Omental fat pad (tissue), 4 donors: ENCODE measurements at places on chromosomes 16 and 17.

DNA sequence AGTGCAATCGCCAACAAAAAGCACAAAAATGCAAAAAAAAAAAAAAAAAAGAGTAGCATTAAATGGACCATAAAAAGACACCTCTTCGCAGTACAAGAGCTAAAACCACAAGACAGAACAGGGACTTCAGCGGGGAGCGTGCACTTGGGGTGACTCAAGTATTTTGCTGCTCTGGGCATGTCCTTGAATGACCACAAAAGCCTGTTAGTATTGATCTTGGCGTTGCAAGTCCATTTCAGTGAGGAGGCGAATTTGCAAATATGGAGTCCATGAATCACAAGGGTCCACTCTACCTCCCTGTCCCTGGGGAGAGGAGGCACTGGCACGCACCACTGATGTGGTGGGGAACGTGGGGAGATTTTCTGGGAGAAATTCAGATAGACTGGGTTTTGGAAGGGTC lies 78.9 kb downstream of the CNGB1 start:
- no peak for DNase-seq

DNA sequence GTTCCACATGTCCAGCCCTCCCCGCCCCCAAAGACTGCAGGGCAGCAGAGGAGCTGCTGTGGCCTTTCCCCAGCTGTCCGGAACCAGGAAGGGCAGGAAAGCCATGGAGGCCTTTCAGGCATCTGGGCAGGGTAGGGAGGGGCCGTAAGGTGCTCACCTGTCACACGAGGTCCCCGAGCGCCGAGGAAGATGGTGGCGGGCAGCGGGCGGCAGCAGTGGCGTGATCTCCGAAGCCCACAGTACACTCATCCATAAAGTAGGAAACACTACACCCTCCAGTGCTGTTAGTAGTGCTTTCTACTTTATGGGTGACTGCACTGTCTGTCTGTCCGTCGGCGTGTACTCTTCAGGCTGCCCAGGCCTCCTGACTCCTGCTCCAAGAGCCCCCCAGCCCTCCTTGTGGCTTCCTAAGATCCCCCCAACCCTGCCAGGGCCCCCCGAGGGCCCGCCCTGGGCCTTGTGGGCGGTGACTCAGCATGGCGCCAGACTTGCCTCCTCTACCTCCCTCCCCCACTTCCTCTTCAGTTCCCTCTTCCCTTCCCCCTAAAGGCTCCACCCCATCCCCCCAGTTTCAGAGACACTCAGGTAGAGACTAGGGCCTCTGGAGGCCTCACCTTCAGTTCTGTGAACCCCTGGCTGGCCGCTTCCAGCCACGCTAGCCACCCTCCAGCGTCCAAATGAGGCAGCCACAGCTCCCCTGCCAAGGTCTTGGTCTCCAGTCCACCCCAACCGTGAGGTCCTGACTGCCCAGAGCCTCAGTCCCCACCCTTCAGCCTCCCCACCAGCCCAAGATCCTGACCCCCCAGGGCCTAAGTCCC lies 2.6 kb upstream of the TSPOAP1 start:
- no peak for DNase-seq

- no peak for DNase-seq
Measured at GRCh38 chr17:56779322-56779721, 54.4 kb downstream of the C17orf67 start.

GRCh38 chr16:21702276-21702675 lies 38.5 kb downstream of the OTOA start:
- no peak for DNase-seq

DNA sequence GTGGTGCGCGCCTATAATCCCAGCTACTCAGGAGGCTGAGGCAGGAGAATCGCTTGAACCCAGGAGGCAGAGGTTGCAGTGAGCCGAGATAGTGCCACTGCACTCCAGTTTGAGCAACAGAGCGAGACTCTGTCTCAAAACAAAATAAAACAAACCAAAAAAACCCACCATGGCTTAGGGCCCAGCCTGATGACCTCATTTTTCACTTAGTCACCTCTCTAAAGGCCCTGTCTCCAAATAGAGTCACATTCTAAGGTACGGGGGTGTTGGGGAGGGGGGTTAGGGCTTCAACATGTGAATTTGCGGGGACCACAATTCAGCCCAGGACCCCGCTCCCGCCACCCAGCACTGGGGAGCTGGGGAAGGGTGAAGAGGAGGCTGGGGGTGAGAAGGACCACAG lies 1.4 kb upstream of the STH start:
- DNase-seq: no peak

- DNase-seq: no peak
Measured at GRCh38 chr16:9596788-9597187, 505.3 kb downstream of the HAPSTR1 start.

DNA sequence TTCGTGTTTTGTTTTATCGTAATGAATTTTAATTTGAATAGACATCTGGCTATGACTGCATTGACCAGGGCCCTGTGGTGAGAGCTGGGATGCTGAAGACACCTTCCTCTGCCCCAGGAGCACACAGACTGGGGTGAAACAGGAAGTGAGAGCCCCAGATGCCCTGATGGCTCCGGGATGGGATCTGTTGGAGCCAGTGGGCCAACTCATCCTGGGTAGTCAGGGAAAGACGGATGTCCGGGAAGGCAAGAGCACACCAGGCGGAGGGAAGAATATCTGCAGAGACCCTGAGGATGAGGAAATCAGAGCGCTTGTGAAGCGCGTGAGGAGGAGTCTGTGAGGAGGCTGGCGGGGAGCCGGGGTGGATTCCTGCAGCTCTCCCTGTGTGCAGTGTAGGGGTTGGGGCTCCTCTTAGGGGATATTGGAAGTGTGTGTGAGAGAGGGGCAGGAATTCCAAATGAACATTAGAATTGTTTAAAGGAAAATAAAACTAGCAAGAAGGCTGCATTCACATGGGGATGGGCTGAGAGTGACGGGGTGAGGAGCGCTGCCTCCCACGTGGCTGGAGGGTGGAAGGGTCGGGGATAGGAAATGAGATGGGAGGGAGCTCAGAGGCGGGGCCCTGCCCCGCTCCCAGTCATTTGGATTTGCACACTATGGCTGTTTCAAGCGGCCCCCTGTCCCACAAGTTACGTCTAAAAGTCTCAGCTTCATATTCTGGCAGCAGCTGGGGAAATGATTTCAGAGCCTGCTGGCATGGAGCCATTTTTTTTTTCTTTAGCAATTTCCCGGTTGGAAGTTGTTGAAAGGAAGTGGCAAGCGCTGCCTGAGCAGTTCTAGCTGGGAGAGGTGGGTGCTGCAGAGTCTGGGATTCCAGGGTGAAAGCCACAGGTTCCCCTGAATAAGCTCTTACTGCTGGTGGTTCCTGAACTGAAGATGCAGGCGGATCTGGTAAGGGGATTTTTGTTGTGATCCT lies 71.2 kb upstream of the LGALS9 start:
- no peak for DNase-seq

DNA sequence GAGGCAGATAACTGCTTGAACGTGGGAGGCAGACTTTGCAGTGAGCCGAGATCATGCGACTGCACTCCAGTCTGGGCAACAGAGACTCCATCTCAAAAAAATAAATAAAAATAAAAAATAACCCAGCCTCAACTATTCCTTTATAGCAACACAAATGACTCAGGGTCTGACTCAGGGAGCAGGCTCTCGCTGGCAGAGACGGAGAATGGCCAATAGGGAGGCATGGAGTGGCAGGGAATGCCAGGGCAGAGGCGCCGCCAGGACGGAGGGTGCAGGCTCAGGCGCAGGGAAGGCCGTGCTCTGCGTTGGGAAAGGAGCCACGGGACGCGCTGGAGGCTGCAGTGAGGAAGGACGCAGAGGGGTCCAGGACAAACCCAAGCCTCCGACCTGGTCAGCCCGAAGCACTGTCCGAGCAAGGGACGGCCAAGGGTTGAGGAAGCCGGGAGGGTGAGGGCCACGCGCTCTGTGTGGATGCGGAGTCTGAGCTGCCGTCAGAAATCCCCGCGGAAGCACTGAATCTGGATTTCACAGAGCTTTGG lies 40.3 kb downstream of the PKD1 start:
- no peak for DNase-seq
